Fibroblast of the conjunctiva (primary cell): ENCODE measurements at places on chromosomes 12 and 14.

DNA sequence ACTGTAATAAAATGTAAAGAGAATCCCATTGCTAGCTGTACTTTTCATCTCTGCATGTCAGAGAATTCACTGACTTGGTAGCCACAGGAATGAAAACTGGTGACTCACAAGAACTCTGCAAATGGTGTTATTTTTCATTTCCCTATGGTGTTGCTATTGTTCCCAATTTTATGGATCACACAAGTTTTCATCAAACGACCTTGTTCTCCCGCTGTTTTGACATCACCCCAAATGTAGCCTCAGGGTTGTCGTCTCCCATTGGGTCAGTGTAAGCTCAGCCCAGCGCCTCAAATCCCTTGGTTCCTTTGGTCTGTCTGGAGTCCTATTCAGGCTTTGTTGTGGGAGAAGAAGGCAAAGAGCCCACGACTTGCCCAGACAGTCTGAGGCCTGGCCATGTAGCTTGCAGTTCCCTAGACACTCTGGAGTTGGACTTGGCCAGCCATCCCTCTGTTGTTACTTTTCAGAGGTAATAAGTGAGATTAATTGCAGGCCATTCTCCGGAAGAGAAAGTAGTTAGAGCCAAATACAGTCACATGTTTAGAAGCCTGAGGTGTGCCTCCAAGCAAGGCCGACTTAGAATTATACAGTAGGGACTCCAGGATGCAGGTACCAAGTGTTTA is 159.2 kb downstream of the TGFB3 start:
- no peak for DNase-seq

- DNase-seq, result no peak
Measured at GRCh38 chr14:54052696-54053385, 96.2 kb upstream of the BMP4 start.

DNA sequence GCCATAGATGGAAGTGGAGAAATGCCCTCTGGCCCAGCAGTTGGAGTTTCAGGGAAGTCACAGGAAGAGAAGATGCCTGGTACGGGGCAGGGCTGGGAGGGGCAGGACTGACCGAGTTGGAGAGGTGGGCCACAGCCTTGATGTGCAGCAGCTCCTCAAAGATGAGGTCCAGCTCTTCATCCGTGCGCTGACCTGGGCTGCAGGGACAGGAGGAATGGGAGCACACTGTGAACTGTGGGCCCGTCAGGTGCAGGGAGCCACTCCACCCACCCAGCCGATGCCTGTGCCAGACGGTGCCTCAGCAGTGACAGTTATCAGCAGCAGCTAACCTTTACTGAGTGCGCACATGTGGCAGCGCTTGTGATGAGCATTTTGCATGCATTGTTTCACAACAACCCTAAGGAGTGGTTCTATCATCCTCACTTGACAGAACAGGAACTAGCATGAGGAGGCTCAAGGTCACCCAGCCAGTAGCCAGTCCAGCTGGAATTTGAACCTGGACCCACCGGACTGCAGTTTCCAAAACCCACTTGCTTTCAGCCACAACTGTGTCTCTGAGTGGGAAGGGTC is 8.4 kb downstream of the RAPGEF3 start:
- no peak for DNase-seq

- DNase-seq, result no peak
Measured at GRCh38 chr12:69338120-69338859, 9.9 kb upstream of the LYZ start.

DNA sequence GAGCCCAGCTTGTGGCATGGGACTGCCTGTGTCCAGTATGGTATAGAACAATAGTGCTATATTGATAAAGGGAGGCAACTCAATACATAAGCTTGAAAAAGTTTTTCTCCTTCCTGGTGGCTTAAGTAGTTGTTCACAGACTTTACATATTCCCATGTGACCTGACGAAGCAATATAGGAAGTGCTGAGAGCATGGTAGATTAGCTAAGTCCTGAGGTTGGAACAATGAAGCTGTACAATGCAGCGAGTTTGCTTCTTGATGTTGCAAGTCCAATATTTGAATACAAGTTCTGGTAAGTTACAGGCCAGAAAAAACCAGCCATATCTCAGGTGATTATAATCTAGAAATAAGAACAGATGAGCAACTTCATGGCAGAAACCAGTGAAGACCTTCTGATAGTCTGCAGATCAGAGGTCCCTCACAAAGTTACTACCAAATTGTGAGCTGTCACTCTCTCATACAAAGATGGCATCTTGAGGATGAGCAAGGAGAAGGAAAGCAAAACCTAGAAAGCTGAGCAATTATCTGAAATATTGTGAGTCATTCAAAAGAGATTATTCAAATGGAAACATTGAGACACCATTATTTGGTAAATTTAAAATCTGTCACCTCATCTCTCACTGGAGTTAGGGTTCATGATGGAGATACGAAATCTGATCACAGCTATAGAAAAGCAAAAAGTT is 72.9 kb upstream of the BTG1 start:
- DNase-seq, result no peak

DNA sequence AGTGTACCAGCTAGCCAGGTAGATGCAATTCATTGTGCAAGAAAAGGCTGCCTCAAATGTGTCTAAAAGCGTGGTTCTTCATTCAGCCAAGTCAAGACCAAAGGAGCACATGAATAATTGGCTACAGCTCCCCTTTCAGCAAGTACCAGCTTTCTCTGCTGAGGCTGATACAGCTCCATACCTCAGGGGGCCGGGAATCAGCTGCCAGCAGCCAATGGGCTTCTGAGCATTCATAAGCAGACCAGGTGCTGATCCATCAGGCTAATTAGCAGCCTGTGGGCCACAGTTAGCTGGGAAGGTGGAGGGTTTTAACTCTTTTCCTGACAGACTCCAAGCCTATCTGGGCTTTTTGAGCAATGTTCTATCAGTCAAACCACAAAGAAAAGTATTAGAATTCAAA is 264.7 kb downstream of the APAF1 start:
- DNase-seq, result no peak

- DNase-seq, result no peak
Measured at GRCh38 chr12:103715494-103715893, 125.5 kb downstream of the NT5DC3 start.

GRCh38 chr12:3295646-3296408 is 195.2 kb upstream of the PRMT8 start:
- DNase-seq, result no peak

DNA sequence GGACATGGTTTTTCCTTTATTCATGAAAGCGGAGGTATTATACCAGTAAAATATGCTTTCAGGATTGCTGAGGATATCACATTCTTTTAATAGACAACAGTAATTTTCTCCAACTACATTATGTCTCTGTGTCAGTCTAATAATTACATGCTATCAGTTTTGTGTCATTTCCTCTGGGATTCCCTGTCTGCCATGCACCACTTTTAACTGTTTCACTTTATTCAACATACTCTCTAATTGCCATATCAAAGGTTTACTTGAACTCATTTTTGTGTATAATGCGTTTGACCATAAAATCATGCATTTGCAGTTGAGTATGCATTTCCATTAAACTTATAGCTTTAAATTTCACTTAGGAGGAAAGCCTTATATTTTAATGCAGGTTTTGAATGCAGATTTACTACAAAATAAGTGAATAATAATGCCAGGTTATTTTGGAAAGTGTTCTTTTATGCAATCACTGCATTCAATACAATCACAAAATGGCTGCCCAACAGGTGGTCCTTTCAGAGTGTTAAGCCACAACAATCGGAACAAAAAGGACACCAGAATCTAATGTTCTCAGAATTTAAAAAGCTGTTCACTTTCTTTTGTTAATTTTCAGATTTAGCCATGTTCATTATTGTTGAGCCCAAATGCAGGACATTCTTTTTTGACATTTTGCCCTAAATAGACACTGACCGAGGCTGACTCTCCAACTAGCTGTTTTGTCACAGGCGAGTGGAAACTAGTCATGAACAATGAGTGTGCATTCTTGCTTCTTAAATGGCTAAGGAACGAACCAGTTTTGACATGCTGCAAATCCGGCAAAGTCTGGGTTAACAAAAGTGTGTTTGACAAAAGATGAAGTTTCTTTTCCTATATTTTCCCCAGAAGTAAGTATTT is 40.9 kb downstream of the MBIP start:
- DNase-seq, result no peak
